Natural killer cell treated with Interleukin-12 subunit alpha and Interleukin-12 subunit beta and Interleukin-15 and Interleukin-18, amount 100 ng/mL, for 72 hours (primary cell): ENCODE measurements at places on chromosomes 16 and 17. TPM values are rescaled to one million over a fixed set of nuclear protein-coding genes. Genes with fewer than 3 reads are reported as not detected.

DNA sequence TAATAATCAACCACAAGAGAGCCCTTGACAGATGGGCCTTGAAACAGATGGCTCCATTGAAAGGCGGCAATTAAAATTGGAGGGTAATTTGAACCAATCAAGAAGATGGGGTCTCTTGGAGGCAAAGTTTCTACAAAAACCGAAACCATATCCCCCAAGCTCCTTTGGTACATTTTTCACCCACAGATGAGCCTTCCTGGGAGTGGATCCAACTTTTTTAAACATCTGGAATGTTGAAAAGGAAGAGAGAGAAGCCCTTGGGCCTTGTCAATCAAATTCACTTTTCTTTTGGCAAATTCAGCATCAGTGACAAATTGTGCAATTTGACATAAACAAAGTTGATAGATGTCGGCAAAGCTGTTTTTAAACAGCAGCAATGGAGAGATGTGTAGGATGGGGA is 13.2 kb upstream of the NUP93 start:
- DNase-seq = no peak

GRCh38 chr16:11612665-11613025 is 25.9 kb upstream of the LITAF start:
- DNase-seq = no peak

DNA sequence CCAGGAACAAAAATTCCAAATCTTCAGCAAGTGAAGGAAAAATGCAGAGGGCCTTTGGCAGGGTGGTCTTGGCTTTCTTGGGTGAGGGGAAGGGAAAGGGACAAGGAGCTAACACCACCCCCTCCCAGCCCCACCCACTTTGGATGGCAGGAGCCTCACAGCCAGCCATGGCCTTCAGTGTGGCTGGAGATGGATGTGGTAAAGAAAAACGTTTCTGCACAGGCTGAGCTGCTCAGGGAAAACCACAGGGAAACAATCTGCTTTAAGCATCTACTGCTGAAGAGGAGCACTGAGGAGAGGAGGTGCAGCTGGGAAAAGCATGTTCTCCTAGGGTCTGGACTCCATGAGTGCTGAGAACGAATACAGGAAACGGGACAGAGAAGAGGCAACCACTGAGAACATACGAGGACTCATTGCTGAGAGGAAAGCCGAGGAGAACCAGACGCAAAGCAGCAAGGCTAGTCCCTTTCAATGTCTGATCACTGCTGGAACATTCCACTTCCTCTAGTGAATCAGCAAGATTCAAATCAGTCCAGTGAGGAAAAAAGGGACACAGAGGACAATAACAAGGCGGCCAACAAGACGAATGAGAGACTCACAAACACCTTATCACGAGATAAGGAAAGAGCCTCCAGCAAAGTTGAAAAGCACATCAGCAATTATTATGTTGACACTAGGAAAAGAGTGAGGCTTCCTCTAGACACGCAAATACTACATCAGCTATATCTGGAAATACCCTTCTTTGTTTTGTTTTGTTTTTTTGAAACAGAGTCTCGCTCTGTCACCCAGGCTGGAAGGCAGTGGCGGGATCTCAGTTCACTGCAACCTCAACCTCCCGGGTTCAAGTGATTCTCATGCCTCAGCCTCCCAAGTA is 41.7 kb downstream of the ZZEF1 start:
- DNase-seq = no peak

GRCh38 chr17:79630126-79630525 is 19.3 kb upstream of the RBFOX3 start:
- DNase-seq = peak; percentile 49

GRCh38 chr17:78223061-78223460 is 8.4 kb upstream of the TMEM235 start:
- no peak for DNase-seq

GRCh38 chr17:54980375-54980774 is 11.8 kb downstream of the STXBP4 start:
- DNase-seq = no peak

- DNase-seq = no peak
Observed at GRCh38 chr16:27645396-27645795, 95.5 kb downstream of the KATNIP start.

DNA sequence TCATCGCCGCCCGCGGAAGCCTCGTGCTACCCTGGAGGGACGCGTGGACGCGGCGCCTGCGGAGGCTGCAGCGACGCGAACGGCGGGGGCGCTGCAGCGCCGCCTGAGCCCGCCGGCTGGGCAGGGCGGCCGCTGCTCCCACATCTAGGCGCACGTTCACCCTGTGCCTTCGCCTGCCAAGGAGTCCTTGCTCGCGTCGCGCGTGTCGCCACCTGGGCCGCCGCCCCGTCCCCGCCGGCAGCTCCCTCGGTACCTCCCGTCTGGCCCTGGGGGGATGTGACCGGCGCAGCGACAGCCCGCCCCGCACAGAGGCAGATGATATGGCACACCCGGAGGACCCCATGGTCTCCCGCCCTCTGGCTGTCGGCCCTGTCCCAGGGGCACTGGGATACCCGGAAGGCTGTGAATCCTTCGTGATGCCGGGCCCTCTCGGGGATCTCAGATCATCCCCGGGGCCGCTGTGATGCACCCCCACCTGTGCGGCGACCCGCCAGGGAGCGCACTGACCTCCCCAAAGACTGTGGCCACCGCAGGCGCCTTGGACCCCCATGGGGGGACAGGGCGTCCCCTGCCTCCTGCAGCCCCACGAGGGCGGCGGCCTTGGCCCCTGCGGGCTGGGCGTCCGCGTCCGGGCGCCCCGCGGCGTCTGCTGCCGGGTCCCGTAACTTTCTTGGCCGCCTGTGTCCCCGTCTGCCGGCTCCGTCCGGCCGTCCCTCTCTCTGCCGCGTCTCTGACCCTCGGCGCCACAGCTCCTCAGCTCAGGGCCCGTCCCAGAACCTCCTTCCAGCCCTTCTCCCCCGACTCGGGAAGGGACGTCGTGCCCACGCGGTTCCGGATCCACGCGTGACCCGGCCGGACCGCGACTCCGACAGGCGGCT is 689 bp upstream of the TBC1D24 start:
- DNase-seq = no peak

RNF157 gene
- total RNA-seq = 46.6 TPM

PMFBP1 gene
- total RNA-seq = 0.67 TPM

TPSG1 gene
- not detected for total RNA-seq

PRR35 gene
- 0.12 TPM for total RNA-seq
